Dorsolateral prefrontal cortex (tissue), 122 donors: ENCODE measurements at places on chromosomes 16 and 17.

DNA sequence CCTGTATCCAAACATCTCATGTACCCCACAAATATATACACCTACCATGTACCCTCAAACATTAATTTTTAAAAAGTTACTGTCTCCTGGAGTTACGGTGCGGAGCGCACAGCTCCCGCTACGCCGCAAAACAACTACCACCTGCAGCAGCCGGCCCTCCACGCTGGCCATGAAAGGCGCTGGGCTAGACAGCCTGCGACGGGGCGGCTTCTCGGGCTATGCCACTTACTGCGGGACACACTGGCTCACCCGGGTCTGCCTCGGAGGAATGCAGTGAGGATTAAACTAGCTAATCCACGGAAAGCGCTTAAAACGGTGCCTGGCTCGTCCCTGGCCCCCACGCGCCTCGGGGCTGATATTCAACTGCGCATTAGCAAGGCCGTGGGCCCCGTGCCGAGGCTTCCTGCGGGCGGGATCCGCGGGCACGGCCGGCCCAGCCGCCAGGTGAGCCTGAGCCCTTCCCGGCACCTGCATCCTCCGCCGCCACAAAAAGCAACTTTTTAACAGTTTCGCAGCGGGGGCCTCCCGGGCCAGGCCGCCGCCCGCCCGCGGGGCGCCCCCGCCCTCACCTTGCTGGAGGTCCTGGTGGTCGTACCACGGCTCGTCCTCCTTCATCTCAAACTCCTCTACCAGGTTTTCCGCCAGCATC lies 633 bp downstream of the CDR2 start:
- DNase-seq, result no peak

DNA sequence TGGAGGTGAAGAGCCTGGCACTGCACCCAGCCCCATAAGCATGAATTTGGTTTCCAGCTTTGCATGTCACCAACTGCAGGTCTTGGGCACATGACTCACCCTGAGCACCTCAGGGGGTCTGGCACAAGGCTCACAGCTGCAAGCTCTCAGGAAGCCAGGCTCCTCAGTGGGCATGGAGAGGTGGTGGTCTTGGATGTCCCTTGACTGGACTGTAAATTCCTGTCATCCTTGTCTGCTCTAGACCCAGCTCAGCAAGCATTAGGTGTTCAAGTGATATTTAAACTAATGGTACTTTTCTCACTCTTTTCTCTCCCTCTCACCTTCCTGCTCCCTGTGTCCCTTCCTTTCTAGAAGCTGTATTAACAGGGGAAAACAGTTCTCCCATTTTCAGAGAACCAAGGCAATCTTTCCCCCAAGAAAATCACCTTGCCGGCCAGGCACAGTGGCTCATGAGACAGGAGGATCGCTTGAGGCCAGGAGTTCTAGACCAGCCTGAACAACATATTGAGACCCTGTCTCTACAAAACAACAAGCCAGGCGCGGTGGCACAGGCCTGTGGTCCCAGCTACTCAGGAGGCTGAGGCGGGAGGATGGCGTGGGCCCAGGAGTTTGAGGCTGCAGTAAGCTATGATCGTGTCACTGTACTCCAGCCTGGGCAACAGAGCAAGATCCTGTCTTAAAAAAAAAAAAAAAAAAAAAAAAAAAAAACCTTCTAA lies 5.1 kb upstream of the KIFC3 start:
- DNase-seq, result no peak

- DNase-seq, result no peak
These were observed 46.3 kb upstream of the ICAM2 start for GRCh38 chr17:64066716-64067115.

DNA sequence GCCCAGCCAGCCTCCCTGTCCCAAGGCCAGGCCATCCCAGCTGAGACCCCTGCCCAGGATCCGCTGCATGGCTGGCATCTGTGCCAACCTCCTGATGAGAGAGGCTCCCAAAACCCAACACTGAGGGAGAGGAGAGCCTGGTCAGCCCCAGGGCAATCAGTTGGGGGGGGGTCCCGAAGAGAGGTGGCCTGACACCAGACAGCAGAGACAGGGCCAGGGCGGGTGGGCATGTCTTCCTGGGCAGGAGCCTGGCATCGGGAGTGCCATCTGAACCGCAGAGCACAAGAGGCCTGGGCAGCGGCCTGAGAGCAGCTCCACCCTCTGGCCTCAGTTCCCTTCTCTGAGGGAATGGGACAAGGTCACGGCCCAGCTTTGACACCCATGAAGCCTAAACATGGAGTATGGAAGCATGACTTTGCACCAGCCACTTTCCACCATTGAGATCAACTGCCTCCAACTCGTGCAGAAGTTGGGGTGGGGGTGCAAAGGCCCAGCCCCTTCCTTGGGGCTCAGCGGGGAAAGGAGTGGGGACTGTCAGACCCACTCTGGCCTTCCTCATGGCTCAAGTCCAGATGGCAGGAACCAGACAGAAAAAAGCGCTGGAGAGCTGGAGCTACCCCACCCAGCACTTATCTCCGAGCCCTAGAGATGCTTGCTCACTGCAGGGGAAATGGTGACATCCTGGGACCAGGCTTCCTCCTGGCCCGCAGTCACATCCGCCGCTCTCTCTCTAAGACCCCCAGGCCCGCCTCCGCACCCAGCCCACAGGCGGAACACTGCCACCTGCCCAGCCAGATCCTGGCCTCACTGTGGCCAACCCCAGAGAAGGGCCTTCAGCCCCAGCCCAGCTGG lies 9.7 kb downstream of the RHBDF2 start:
- DNase-seq, result no peak

- no peak for DNase-seq
These were observed 33.1 kb upstream of the COL1A1 start for GRCh38 chr17:50234581-50234980.

DNA sequence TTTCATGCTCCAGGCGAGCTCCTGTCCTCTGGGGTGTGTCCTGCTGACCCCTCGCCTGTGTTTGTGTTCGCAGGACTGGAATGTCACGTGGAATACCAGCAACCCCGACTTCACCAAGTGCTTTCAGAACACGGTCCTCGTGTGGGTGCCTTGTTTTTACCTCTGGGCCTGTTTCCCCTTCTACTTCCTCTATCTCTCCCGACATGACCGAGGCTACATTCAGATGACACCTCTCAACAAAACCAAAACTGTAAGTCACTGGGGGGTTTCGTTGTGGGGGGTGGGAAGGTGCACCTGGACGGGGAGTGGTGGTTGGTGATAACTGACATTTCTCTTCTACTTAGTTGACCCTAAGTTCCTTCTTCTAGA lies 58.3 kb downstream of the ABCC1 start:
- DNase-seq, result no peak
